ENCODE measurements at places on chromosomes 2 and 18.

GRCh38 chr2:38533757-38534545, 68.8 kb downstream of the HNRNPLL start:
- DNase-seq = no peak

DNA sequence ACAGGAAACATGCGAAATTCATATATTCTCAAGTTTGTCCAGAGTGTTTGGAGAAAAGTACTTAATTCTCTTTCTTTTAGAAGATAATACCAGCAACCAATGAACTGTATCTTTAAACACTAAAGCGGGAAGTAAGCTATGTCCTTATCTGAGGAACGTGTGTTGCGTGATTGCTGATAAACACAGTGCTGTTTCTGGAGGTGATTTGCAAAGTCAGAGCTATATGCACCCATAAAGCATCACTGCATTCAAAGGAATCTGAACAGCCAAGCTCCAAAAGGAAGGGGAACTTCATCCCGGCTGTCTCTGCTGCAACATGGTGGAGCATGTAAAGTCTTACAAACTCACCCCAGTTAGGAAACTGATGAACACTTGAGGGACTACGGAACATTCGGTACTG, 271.7 kb upstream of the FN1 start:
- no peak for DNase-seq

GRCh38 chr2:2777213-2777612, 446.1 kb upstream of the MYT1L start:
- DNase-seq = no peak

GRCh38 chr2:126827371-126827770, 71.3 kb upstream of the TEX51 start:
- DNase-seq = no peak

- no peak for DNase-seq
Measured at GRCh38 chr2:86366651-86367498, 29.4 kb upstream of the REEP1 start.

- no peak for DNase-seq
Measured at GRCh38 chr2:231920795-231921194, 5.4 kb downstream of the NPPC start.

- DNase-seq = no peak
Measured at GRCh38 chr2:105365206-105365605, 27.9 kb downstream of the C2orf49 start.

DNA sequence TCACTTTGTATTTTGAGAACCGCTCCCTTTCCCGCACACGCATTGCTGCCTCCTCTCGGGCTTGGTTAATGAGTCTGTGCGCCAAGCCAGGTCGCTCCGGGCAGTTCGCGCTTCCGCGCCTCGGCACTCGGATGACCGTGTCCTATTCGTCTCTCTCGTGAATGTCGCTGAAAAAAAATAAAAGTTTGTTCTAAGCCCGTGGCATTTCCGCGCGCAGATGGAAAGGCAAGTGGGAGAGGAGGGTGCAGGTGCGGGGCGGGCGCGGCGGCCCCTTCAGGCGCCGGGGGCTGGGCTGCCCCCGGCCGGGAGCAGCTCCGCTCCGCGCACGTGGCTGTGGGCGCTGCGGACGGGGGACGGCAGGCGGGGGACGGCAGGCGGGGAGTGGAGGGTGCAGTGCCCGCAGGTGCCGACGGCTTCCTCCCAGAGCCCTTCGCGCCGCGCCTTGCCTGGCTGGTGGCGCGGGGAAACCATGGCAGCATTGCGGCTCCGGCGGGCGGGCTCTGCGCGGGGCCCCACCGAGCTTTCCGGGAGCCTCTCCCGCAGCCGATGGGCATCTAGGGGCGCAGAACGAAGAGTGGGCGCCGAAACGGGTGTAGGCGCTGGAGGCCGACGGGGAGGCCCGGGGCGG, 159.6 kb upstream of the SIX2 start:
- no peak for DNase-seq

- DNase-seq = no peak
Measured at GRCh38 chr2:164824872-164825271, 16.8 kb downstream of the COBLL1 start.

DNA sequence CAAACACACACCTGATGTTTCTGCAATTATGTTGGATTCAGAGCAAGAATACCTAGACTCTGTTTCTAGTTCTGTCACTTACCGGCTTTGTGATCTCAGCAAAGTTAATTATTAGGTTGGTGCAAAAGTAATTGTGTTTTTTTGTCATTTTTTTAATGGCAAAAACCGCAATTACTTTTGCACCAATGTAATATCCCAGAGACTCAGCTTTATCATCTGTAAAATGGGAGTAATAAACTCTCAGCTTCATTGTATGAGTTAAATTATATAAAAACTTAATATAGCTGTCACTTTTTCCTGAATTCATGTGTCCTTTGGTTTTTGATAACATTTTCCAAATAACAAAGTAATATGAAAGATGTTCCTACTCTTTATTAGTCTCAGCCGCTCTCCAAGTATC, 251.7 kb downstream of the TRIB2 start:
- no peak for DNase-seq

DNA sequence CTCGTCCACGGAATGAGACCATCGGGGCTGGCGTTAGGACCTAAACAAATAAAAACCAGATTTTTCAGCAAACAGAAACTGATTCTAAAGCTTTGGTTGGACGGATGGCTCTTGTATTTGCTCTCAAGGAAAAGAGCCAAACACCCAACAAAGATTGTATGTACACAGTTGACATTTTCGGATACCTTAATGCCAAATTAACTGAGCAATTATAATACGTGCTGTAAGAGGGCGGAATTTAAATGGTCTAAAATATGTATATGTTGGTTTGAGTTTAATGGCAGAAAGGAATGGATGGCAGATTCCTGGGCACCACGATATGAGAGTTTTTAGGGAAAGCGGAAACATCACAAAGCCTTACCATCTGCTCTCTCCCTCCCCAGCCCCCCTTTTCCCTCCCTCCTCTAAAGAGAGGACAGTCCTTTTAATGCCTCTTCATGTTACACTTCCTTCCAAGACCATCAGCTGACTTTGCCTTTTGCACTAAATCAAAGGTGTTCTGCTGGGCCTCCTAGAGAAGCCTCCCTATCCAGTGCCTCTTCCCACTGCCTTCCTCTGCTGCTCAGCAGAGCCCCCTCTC, 33.3 kb downstream of the STAT1 start:
- DNase-seq = no peak

DNA sequence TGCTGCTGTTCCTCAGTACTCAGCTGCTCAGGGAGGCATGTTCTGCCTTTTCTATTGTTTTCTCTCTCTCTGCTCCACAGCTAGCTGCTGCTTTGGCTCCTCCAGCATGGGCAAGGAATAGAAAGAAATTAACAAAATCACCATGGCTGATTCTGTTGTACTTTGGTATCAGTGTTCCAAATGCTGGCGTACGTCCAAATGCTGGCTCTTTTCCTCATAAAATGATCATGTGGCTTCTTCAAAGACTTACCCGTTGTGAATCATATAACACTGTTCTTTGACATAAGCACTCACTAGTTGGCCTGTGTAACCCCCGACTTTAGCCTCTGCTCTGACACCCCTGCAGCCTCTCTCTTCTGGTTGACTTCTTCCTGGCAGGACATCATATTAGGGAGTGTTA, 547.6 kb downstream of the CPS1 start:
- no peak for DNase-seq

DNA sequence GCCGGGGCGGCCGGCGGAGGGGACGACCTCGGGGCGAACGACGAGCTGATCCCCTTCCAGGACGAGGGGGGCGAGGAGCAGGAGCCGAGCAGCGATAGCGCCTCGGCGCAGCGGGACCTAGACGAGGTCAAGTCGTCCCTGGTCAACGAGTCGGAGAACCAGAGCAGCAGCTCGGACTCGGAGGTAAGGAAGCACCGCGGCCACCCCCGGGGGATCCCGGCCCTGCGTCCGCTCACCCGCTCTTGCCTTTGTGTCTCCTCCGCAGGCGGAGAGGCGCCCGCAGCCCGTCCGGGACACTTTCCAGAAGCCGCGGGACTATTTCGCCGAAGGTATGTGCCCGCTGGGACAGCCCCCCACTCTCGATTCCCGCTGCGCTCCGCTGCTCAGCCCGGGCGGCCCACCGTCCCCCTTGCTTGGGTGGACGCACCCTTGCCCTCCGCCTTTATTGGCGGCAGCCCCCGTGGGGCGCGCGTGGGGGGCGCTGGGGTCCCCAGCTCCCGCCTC, 611 bp downstream of the TCF7L1 start:
- DNase-seq = no peak

GRCh38 chr2:232438951-232439757, 16.8 kb upstream of the ALPI start:
- peak; percentile 52 for DNase-seq

DNA sequence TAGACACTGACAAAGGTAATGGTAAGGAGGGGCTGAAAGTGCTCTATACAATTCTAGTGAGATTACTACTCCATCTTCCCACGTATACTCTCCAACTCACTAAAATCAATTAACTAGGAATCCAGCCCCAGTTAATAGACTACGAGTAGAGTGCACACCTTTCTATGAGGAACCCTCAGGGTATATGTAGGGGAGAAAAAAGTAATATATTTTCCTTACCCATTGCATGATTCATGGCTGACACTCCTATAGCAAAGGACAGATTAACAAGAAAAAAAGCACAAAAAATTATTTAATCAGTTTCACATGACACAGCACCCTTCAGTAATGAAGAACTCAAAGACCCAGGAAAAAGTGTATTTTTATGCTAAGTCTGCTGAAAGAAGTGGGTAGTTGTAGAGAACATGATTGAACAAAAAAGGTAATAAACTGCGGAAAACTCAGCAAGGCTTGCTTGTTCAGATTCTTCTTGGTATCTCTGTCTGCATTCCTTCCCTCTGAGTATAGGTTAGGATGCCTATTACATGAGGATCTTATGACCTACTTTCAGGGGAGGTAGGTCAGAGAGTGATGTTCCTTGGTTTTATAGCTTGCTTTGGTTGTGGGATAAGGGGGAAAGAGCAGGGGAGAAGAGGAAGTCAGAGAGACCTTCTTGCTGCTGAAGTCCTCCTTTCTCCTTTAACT, 342.0 kb upstream of the DLGAP1 start:
- no peak for DNase-seq

All from CD8-positive, alpha-beta T cell (primary cell).